ENCODE measurements at places on chromosomes 2 and 18.

DNA sequence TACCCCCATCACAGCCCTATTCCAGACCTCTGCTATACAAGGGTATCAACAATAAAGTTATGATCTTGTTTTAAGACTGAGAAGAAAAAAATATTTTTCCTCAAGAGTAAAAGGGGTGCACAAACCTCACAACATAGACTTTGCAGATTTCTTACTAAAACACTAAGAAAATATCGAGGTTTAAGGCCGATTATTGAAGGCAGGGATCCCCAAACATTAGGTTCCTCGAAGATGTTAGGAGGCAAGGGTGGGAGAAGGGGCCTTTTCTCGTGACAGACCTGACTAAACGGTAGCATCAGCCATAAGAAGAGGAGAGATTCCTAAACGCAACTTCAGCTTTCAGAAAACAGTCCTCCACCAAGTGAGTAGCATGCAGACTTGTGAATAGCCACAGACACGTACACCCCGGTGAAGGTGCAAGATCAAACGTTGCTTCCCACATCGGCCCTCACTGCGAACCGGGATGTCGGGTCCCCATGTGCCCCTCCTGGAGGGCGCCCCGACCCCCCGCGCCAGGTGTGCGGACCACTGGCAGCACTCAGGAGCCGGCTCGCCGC, 678 bp downstream of the PIAS2 start:
- peak; percentile 7 for DNase-seq

- DNase-seq, result no peak
These were observed 200.3 kb downstream of the DPP4 start for GRCh38 chr2:161873707-161874106.

GRCh38 chr18:56067214-56067894, 479.4 kb upstream of the TCF4 start:
- DNase-seq, result peak; percentile 14

DNA sequence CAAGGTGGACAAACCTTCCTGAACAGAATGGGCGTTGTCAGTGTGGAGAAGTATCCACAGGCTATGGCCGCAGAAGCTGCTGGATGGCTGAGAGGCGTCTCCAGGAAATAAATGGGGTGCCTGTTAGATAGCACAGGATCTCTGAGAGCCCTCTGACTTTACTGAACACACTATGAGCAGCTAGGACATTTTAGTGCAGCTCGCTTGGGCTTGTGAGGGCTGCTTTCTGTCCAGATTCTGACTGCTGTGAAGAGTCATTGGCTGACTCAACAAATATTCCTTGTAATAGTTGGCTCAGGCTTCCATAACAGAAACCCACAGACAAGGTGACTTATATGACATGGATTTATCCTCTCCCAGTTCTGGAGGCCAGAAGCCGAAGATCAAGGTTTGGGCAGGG, 100.2 kb upstream of the SNTG2 start:
- no peak for DNase-seq

DNA sequence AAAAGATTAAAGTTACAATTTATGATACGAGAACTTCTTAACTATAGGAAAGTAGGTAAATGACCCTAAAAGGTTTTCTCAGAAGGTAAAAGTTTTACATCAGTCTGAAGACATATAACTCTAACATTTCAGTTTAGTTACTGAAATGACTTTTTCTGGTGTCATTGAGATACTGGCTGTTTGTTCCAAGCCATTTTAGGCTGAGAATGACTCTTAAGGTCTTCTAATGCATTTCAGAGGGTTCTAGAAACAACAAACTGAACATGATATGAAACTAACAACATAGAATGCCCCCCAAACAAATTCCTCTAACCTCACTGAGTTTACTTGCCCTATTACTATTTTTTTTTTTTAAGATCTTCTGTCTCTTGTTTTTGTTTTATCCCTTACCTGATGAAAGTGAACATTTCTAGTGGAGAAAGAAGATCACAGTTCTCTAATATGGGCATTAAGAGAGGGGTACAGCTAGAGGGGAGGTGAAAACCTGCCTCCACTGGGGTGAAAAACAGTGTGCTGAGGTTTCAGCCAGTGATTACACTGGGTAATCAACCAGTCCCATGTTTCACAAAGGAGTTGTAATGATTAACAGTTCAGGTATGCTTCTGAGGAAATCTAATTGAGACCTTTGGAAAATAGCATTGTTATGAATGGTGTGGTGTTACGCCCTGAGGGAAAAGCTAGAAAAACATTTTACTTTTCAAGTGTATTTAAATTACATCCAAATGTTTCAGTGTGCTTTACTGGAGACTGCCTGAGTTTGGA, 11.2 kb downstream of the NABP1 start:
- peak; percentile 91 for DNase-seq

- DNase-seq, result no peak
These were observed 8.0 kb downstream of the PDCD1 start for GRCh38 chr2:241850544-241851324.

GRCh38 chr2:21033237-21034155, 10.4 kb downstream of the APOB start:
- DNase-seq, result no peak

DNA sequence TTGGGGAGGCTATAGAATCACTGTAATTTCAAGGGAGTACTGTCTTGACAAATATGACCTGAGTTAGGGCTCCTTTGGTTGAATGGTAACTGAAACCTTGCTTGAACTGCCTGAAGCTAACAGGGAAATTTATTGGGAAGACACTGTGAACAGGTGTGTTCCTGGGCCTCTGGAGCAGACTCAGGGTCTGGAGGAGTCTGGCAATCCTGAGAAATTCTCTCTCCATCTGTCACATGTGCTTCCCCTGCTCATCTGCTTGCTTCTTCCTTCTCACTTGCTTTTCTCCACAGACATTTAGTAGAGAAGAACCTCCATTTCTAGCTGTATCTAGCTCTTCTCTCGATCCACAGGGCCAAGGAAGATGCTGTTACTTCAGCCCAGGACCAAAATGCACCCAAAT, 476.5 kb downstream of the LRP1B start:
- DNase-seq, result no peak

DNA sequence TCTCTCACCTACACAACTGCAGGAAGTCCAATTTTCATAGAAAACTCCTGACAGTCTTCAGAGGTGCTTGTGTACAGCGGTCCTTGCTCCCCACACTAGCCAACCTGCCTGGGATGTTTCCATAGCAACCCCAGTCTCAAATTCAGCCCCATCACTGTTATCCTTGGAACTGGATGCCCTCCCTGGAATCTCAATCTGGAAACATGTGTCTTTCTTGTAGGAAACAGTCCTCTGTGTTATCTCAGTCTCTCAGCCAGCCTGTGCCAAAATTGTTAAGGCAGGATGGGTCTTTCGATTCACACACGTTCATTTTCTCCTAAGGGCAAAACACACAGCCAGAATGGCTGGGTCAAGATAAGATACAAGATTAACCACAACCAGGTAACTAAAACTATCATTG, 295.5 kb upstream of the RND3 start:
- DNase-seq, result no peak

- DNase-seq, result no peak
These were observed 50.0 kb downstream of the CPO start for GRCh38 chr2:206989311-206989710.

- no peak for DNase-seq
These were observed 53.6 kb upstream of the ATP8B1 start for GRCh38 chr18:57856557-57857280.
